ENCODE measurements at places on chromosomes 6 and 20.

GRCh38 chr20:13420625-13421024 is 199.6 kb downstream of the ISM1 start:
- DNase-seq, result no peak

- DNase-seq, result no peak
Observed at GRCh38 chr6:21188505-21189223, 404.9 kb upstream of the SOX4 start.

DNA sequence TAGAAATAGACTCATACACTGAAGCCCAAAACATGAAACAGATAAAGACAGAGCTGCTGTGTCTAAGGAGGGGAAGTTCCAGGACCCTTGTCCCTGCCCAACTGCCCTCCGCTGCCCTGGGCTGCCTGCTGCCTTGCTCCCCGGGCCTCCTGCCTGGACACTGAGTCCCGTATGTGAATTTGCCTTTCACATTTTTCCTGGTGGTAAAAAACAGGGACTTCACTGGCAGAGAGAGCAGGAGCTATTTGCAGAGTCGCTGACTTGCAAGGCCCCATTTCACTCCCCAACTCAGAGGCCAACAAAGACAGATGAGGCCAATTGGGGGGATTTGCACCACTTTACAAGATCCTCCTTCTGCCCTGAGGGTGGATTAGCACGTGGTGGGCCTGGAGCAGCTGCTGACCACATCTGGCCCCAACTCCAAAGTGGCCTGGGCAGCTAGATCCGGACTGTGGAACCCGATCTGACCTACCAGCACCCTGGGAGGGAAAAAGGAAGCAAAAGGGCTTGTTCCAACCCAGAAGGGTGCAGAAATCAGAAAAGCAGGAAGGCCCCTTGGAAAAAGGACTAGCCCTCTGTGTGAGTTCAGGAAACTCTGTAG is 61.4 kb downstream of the NOL4L start:
- DNase-seq, result no peak

DNA sequence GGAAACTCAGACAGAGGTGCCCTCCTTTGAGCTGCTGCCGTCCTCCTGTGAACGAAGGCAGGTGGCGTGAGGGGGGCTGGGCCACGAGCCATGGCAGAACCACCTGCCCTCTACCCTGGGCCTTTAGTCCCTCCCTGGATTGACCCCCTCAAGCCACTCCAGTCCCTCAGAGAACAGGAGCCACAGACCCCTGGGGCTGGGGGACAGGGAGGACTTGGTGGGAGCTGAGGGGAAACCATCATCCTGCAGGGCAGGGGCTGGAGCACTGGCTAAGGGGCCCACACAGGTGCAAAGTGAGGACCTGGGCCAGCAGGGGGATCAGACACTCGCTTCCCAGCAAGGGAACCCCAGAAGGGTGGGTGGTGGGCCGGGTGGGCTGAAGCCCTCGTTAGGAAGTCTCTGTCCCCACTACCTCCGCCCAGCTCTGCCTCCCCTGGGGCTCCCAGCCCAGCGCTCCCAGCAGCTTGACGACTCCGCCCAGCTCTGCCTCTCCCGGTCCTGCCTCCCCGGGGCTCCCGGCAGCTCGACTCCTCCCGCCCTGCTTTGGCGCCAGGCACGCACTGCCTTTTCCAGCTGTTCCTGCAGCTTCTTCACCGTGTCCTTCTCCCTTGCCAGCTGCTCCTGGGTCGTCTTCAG is 44.4 kb downstream of the DSTN start:
- no peak for DNase-seq

GRCh38 chr6:90095788-90096187 is 200.9 kb downstream of the BACH2 start:
- no peak for DNase-seq

DNA sequence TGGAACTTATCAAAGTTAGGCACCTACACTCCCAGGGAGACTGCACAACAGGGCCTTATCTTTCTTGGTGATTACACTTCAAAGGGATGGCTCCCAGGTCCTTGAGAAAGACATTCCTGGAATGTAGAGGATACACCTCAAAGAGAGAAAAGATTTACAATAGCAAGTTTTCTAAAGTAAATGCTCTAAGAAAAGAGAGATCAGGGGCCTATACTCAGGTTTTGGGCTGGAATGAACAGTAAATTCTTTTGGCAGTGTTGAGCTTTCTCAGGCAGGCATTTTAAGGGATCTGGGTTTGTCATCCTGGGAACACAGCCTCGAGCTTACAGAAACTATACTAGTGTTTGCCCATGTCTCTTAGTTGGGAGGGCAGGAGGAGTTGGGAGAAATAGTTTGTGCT is 31.7 kb upstream of the ME1 start:
- no peak for DNase-seq

DNA sequence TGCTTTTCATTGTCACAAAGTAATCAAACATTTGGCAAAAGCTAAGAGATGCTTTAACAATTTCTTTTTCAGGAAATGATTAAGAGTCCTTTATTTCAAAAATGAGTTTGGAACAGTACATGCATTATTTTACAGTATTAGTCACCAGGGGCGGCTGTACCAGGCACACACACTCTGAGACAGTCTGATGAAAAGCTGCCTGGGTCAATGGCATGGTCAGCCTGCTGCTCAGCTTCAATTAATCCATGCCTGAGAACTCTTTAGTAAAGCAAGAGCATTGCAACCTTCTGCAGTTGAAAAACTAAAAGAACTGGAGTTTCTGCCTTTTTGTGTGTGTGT is 105.5 kb downstream of the TULP4 start:
- no peak for DNase-seq

Data from smooth muscle cell of the brain vasculature (primary cell).